G401 (cell line): ENCODE measurements at places on chromosomes 1 and 21.

DNA sequence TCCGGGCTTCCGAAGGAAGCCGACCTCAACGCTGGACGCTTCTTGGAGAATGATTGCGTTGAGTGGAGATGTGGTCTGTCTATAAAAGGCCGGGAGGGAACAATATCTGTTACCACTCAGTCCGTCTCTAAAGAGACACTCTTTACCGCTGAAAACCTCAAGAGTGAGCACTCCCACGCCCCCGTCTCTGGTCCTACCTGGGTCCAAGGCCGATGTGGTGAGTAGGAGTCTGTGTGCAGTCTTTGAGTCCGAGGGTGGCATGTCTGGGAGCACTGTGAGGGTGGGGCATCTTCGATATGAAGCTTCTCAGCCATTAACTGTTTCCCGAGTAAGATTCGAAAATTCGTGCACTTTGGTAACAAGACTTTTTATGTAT lies 576 bp downstream of the ZFP69 start:
- peak; percentile 45 for DNase-seq

GRCh38 chr1:91683598-91683951 lies 182.9 kb downstream of the CDC7 start:
- DNase-seq, result no peak

DNA sequence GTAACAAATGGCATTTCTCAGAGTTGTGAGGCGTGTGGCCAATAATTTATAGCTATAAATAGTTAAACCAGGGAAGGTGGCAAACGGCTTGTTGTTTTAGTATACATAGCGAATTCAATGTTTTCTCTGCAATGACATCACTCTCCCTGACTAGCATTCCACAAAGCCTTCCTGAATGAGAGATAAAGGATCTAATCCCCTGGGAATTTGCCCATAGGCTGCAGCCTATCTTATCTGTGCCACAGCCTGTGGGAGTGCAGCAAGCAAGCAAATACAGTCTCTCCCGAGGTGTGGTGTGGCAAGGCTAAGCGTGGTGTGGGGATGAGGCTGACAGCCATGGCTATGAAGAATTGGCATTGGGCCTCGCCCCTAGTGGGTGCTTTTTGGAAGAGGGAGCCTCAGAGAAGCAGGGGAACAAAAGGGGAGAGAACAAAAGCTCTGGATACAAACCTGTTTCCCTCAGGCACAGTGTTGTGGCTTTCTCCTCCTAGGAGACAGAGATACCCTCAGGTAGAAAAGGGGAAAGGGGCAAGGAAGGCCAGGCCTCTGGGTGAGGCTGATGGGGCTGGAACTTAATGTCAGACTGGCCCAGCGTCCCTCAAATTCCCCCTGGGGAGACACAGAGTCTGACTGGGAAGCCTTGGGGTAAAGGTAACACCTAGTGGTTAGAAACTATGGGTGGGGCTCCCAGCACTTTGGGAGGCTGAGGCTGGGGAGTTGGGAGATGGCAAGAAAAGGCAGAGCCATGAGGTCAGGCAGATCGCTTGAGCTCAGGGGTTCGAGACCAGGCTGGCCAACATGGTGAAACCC lies 8.9 kb downstream of the TAGLN2 start:
- peak; percentile 39 for DNase-seq

GRCh38 chr1:102886638-102887037 lies 221.7 kb downstream of the COL11A1 start:
- no peak for DNase-seq

DNA sequence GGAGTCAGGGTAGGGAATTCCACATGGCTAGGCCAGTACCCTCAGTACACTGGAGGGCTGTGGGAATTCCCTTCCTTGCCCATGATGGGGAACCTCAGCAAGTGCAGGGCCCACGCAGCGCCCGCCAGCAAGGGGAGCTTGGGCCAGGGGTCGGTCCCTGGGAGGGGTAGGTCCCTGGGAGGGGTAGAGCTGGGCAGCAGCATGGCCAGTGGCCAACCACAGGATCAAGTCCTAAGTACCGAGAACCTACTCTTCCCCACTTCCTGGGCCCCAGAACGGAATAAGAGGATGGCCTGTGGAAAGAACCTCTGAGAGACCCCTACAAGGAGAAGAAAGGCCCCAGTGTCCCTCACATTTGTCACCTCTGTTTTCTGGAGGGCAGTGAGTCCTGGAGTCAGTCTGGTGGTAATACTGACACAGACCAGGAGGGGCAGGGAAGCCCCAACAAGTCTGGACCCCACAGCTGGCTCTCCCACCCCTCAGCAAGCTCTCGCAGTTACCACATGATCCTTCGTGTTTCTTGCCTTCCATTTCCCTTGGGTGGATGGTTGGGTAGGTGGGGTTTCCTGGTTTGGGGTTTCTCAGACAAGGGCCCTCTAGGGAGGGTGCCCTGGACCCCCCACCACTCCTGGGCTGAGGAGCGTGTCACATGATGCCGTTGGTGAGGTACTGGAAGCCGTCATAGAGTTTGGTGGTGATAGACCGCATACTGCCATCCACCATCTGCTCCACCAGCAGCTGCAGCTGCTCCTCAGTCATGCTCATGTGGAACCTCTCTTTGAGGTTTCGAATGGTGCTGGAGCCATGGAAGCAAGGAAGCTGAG lies 10.3 kb downstream of the ZNF687 start:
- no peak for DNase-seq

GRCh38 chr1:199753513-199753912 lies 274.0 kb upstream of the NR5A2 start:
- DNase-seq, result no peak

DNA sequence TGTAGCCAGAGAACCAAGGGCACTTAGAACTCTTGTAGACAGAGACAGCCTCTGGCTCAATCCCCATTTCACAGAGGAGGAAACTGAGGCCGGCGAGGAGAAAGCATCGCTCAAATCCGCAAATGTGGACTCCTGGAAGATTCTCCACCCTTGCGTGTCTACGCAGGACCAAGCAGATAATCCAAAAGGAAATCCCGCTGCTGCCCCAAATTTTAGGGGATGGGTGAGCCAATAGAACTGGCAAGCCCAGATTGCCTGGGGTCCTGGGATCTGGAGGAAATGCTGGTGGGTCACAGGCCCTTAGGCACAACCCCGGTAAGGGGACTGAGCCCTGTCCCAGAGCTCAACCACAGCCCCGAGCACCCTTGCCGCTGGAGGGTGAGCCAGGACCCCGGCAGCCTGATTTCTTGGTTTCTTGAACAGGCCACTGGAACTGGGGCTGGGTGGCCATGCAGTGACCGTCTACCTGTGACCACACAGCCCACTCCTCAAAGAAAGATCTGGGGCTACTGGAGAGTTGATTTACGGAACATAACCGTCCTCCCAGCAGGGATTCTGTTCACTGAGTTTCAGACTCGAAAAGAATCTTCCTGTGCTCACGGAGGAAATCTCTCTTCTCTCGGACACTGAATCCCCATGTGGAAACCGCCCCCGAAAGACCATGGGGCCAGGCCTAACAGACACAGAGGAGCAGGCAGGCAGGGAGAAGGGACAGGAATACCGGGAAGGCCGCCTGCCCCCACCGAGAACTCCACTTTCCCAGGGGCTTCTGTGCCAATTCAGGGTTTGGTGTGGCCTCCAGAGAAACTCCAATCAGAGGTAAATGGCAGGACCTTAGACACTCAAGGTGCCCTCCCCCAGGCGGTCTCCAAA lies 238.4 kb downstream of the NPHP4 start:
- DNase-seq, result no peak

DNA sequence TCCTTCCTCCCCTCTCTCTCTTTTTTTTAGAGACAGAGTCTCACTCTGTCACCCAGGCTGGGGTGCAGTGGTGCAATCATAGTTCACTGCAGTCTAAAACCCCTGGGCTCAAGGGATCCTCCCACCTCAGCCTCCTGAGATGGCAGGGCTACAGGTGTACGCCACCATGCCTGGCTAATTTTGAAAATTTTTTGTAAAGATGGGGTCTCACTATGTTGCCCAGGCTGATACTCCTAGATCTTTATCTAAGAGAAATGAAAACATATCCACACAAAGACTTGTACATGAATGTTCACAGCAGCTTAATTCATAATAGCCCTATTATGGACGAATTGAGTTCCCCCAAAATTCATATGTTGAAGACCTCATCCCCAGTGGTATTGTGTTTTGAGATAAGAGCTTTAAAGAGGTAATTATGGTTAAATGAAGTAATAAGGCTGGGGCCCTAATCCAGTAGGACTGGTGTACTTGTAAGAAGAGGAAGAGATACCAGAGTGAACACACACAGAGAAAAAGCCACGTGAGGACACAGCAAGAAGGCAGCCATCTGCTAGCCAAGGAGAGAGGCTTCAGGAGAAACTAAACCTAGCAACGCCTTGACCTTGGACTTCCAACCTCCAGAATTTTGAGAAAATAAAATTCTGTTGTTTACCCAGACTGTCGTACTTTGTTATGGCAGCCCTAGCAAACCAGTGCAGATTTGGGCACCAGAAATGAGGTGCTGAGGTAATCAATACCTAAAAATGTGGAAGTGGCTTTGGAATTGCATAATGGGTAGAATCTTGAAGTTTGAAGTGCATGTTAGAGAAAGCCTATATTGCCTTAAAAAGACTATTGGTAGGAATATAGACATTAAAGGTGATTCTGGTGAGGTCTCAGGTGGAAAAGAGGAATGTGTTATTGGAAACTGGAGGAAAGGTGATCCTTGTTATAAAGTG lies 13.2 kb downstream of the IFNLR1 start:
- no peak for DNase-seq

DNA sequence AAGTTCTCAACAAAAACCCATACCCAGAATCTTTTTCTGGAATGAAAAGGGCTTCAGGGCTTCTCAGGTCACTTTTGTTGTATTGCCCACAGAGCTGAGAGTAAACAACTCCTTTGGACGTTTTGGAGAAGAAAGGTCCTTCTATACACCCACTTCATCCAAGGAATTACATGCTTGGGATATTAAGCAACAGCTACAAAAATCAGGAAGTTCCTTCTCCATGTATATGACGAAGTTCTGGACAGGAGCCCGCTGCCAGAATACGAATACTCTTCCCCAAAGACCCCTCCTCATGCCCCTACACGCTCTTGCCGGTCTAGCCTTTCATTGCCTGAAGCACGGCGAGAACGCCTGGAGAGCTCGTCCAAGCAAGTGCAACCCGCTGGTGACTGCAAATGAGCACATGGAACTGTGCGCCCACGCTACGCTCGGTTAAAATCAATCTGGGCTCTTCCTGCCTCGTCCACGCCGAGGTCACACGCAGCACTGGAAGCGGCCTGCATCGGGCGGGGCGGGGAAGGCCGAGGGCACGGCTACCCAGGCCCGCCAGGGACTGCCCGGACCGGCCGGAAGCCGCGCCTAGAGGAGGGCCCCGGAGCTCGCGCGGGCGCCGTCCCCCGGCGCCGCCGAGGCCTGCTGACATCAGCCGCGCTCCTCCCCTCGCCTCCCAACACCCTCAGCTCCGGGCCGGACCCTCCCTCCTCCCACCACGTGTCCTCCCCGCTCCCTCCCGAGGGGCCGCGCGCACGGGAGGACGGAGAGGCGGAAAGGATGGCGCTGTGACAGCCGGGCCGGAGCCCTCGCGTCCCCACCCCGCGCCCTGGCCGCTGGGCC lies at the start of gene POGK:
Gene POGK, plus strand, starts transcription at position 710 of the 834 bp plus-strand sequence. CDS start 1,482 bp downstream, outside the sequence.
- peak; percentile 89 for DNase-seq

GRCh38 chr1:218369688-218370511 lies 24.8 kb downstream of the TGFB2 start:
- no peak for DNase-seq

GRCh38 chr1:152495066-152495675 lies 15.4 kb upstream of the LCE5A start:
- no peak for DNase-seq

GRCh38 chr1:34824817-34825454 lies 32.1 kb downstream of the GJA4 start:
- DNase-seq, result no peak

DNA sequence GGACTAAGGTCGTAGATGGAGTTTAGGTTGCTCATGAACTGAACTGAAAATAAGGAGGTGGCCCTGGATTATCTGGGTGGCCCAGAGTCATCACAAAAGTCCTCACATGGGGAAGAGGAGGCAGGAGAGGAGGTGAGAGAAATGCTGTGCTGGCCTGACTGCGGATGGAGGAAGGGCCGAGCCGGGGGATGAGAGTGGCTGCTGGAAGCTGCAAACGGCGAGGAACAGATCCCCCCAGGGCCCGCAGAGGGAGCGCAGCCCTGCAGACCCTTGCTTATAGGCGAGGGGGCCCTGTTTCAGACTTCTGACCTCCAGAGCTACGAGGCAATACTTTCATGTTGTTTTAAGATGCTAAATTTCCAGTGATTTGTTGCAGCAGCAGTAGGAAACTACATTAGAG lies 102.7 kb upstream of the C1orf174 start:
- DNase-seq, result no peak

DNA sequence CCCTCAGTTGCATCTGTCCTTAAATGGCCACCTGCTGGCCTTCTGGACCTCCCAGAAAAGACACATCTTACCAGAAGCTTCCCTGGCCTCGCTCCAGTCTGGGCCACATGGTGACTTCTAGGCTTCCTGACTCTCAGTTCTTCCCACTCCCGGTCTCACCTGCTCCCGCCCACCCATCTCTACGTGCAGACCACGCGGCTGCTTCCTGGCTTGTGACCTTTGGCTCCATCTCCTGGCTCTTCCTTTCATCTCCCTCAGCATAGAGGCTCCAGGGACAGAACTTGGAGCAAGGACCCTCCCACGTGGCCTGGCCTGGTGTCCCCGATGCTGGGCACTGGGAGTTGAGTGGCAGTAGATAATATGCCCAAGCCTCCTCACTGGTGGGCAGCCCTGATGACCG lies 124.9 kb upstream of the IRF2BP2 start:
- no peak for DNase-seq

GRCh38 chr1:228226141-228226874 lies 18.5 kb downstream of the OBSCN start:
- no peak for DNase-seq

DNA sequence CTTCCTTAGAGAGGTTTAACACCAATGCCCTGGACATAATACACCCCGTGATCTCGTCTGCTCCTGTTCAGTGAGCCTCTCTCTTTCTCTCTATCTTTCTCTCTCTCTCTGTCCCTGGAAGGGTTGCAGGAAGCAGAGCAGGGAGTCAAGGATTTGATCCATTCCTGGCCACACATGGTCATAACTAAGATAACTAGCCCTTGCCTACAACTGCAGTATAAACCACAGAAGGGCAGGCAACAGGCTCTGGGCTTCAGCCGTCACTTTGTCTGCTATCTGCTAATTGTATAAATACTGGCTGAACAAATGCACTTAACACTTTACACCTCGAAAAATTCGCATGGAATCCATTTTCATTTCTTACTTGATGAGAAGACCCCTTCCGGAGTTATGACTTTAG lies 357.5 kb upstream of the RUNX1 start:
- DNase-seq, result no peak

DNA sequence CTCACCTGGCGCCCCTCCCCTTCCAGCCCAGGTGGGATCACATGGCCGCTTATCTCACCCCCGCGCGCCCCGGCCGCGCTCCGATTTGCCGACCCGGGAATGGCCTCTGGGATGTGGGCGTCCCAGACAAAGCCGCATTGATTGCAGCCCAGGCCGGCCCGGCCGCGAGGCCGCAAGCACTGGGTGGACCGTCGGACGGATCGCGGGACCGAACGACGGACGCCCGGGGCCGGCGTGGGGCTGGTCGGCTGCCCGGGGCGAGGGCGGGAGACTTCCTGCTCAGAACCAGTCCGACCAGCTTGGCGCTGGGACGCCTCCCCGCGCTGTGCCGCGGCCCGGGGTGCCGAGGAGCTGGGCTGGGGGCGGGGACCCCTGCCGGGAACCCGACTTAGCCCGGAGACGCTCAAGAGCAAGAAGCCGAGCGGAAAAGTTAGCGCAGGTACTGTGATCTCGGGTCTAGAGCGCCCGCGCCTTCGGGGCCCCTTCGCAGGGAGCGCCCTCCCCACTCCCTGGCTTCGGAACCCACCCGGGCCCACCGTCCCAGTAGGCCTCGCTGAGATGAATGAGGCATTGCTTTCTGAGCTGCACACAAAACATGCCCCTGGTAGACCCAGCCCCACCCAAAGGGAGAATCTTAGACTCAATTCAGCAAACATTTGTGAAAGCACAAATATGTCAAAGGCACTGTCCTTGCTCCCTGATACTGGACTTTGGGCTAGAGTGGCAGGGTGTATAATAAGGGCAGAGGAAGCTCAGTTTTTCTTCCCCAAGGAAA lies 415 bp upstream of the LAD1 start:
- no peak for DNase-seq
